ENCODE measurements at places on chromosomes 13 and 19.

GRCh38 chr19:10419200-10419645 is 1.1 kb upstream of the PDE4A start:
- no peak for DNase-seq

GRCh38 chr19:10625003-10625761 is at the start of gene SLC44A2:
SLC44A2 (plus strand) TSS chr19:10625553; CDS start chr19:10625634, 81 bp downstream.
- no peak for DNase-seq

DNA sequence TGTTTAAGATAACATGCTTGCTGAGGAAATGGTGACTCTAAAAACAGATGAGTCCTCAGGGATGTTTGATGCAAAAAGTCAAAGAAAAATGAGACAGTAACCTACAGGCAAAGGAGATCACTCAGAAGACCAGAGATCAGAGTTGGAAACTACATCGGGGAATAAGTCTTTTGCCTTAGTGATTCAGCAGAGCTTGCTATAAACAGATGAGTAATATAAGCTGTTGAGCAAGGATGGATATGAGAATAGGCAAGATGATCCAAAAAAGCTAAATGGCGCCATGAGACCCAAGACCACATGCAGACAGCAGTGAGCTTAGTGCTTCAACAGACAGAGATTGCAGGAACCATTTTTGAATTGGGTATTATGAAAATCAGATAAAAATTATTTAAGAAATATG is 168.6 kb downstream of the POSTN start:
- no peak for DNase-seq

DNA sequence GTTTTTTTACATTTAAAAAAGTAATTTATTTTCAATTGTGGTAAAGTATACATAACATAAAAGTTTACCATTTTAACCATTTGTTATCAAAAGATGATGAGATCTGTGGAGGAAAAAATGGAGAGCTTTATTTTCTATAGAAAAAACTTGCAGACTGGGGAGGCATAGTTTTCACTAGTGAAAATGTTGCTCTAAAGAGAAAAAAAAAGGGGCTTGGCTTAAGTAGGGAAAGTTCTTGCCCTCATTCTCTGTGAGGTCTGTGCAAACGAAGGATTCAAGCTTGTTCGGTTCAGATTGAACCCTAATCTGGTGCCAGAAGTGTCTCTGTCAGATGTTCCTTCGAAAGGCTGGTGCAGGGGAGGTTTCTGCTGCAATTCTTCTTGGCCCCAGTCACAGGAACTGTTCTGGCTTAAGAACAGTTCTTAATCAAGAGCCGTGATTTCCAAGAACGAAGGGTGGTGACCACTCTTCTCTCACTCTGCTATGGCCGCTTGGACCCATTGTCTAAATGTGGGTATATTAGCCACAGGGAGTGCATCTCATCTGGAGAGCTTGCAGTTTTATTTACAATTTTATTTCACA is 42.1 kb downstream of the PCCA start:
- no peak for DNase-seq

DNA sequence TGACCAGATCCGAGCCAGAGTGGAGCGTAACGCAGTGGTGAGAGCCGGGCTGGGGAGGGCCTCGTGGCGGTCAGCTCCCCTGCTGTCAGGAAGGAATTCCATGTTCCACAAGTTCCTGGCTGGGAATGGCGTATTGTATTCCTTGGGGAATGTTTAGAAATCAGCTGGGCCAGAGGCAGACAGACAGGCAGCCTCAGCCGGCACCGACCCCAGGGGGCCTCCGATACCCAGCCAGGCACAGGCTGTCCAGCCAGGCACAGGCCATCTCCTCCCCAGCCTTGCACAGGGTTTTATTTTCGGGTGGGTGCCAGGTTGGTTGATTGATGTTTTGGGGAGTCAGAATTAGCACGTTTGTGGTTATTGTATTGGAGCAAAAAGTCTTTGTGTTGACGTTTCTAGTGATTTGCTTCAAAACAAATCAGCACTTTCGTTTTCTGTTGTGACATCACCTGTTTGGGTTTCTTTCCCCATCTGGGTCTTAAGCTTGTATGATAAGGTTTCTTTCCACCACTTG is 126.6 kb upstream of the MCF2L start:
- peak; percentile 7 for DNase-seq

DNA sequence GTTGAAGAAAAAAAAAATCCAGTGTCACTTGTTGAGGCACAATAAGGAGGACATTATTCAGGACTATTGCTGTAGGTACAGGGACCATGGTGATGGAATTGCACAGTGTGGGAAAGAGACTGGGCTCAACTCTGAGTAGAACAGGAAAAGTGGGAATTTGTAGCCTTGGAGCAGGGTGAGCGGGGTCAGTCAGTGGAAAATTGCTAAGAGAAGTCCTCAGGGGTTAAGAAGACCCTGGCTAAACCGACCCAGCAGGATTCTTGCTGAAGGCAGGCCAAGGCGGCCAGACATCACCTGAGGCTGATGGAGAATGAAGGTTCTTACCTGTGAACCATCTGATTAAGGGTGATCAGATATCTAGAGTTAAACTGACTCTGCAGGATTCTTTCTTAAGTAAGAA is 12.5 kb downstream of the LAIR2 start:
- no peak for DNase-seq

GRCh38 chr19:2249010-2249866 is at the start of gene AMH:
AMH (plus strand) TSS chr19:2249323; CDS start chr19:2249333, 10 bp downstream.
- no peak for DNase-seq

- DNase-seq = no peak
Measured at GRCh38 chr13:97537110-97537509, 103.1 kb downstream of the RAP2A start.

GRCh38 chr19:1374250-1374577 is 9.5 kb upstream of the NDUFS7 start:
- DNase-seq = no peak

GRCh38 chr19:16347706-16348105 is 23.1 kb downstream of the KLF2 start:
- no peak for DNase-seq

- DNase-seq = no peak
Measured at GRCh38 chr13:97978651-97979050, 25.2 kb downstream of the IPO5 start.
